Endothelial cell of umbilical vein (primary cell): ENCODE measurements at places on chromosomes 3 and 15. TPM values are rescaled to one million over a fixed set of nuclear protein-coding genes. Genes with fewer than 3 reads are reported as not detected.

The CCRL2 gene
- total RNA-seq = 3.9 and 6.4 TPM in 2 replicates

The ZNF860 gene
- 0.73 and 1.0 TPM in 2 replicates for total RNA-seq

The CPN2 gene
- total RNA-seq = not detected in 2 replicates

The GP9 gene
- not detected in 2 replicates for total RNA-seq

The PRSS50 gene
- not detected in 2 replicates for total RNA-seq

The CGNL1 gene
- 25.7 and 27.1 TPM in 2 replicates for total RNA-seq

The OXSM gene
- total RNA-seq = 8.0 and 9.0 TPM in 2 replicates

The NEK10 gene
- total RNA-seq = 4.6 and 5.0 TPM in 2 replicates

The IMP3 gene
- total RNA-seq = 35.5 and 41.3 TPM in 2 replicates

The MNS1 gene
- total RNA-seq = 2.3 and 2.6 TPM in 2 replicates

The FAM107A gene
- total RNA-seq = 8.2 and 10.7 TPM in 2 replicates

The FOXB1 gene
- not detected in 2 replicates for total RNA-seq

The SH2D7 gene
- total RNA-seq = not detected in 2 replicates

The UBXN7 gene
- total RNA-seq = 55.1 and 57.0 TPM in 2 replicates

The PP2D1 gene
- total RNA-seq = not detected in 2 replicates

The NUP210 gene
- 0.84 and 1.4 TPM in 2 replicates for total RNA-seq

The SMCO1 gene
- total RNA-seq = not detected in 2 replicates

The WDR49 gene
- 0.28 TPM in 1 of 2 replicates, not detected in the other for total RNA-seq

The HESX1 gene
- total RNA-seq = 0.58 and 0.65 TPM in 2 replicates

The UACA gene
- total RNA-seq = 270 and 292 TPM in 2 replicates

The DRD3 gene
- total RNA-seq = not detected in 2 replicates
